Right renal pelvis (tissue), 4 donors: ENCODE measurements at places on chromosomes 3 and 15. TPM values are rescaled to one million over a fixed set of nuclear protein-coding genes. Genes with fewer than 3 reads are reported as not detected.

DNA sequence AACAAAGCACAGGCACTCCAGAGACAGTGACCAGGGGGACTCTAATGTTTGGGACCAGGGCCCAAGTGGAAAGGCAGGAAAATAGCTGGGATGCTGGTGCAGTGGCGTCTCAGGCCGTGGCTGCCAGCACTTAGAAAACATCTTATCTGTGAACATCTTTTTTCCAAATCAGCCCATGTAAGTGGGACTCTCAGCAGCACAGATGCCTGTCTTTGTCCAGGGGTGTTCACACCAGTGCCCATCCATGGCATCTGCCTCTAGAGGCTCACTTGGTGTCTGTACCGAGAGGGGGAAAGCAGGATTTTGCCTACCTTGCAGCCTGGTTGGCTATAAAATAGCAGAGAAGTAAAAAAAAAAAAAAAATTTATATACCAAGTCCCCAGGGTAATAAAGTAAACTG, 26.7 kb downstream of the SLC12A8 start:
- no peak for DNase-seq

GRCh38 chr15:90287101-90287500, 21.6 kb downstream of the NGRN start:
- DNase-seq = no peak

GRCh38 chr3:5122741-5123706, 932 bp downstream of the ARL8B start:
- no peak for DNase-seq

USP3 gene
- 34.8 TPM for polyA plus RNA-seq

- no peak for DNase-seq
Observed at GRCh38 chr15:39704235-39704634, 78.4 kb downstream of the FSIP1 start.

DZIP1L gene
- polyA plus RNA-seq = 13.4 TPM

CACNA2D2 gene
- 15.1 TPM for polyA plus RNA-seq
